ENCODE measurements at places on chromosomes 3 and 15. TPM values are rescaled to one million over a fixed set of nuclear protein-coding genes. Genes with fewer than 3 reads are reported as not detected.

GRCh38 chr3:33786565-33787327 is 11.7 kb upstream of the PDCD6IP start:
- no peaks in the 10 kb centered on the region for H3K36me3 ChIP-seq
- H3K27ac ChIP-seq, result no peak overlapping the region
- H3K27me3 ChIP-seq, result no peaks in the 10 kb centered on the region
- no peak overlapping the region for H3K4me3 ChIP-seq
- no peaks in the 10 kb centered on the region for H3K4me1 ChIP-seq

DNA sequence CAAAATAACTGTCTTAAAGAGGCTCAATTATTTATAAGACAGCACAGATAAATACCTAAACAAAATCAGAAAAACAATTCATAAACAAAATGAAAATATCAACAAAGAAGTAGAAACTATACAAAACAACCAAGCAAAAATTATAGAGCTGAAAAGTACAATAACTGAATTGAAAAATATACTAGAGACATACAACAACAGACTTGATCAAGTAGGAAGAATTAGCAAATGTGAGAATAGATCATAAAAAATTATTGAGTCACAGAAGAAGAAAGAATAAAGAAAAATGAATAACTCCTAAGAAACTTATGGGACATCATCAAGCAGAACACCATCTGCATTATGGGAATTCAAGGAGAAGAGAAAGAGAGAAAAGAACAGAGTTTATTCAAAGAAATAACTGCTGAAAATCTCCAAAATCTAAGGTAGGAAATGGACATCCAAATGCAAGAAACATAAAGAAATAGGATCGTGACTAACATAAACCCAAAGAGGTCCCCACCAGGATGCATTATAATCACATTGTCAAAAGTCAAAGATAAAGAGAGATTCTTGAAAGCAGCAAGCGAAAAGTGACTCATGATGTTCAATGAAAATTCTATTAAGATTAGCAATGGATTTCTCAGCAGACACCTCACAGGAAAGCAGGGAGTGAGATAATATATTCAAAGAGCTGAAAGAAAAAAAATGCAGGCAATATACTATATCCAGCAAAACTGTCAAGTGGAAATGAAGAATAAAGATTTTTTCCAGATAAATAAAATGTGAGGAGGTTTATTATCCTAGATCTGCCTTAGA is 85.9 kb downstream of the DCLK3 start:
- H3K4me3 ChIP-seq, result no peak overlapping the region
- DNase-seq, result no peak
- H3K36me3 ChIP-seq, result no peaks in the 10 kb centered on the region
- H3K27me3 ChIP-seq, result no peaks in the 10 kb centered on the region
- H3K27ac ChIP-seq, result no peak overlapping the region

- no peak overlapping the region for H3K27ac ChIP-seq
- H3K27me3 ChIP-seq, result no peaks in the 10 kb centered on the region
- DNase-seq, result no peak
Measured at GRCh38 chr15:50233192-50233736, 32.3 kb downstream of the HDC start.

- H3K4me1 ChIP-seq, result no peaks in the 10 kb centered on the region
- H3K27ac ChIP-seq, result no peak overlapping the region
- DNase-seq, result no peak
- no peaks in the 10 kb centered on the region for H3K36me3 ChIP-seq
Measured at GRCh38 chr15:89130201-89130600, 41.9 kb downstream of the ABHD2 start.

GRCh38 chr3:134136604-134137003 is 106.9 kb upstream of the SLCO2A1 start:
- H3K36me3 ChIP-seq, result no peaks in the 10 kb centered on the region
- no peaks in the 10 kb centered on the region for H3K27me3 ChIP-seq
- no peak overlapping the region for H3K4me3 ChIP-seq
- H3K27ac ChIP-seq, result no peak overlapping the region
- no peak for DNase-seq

DNA sequence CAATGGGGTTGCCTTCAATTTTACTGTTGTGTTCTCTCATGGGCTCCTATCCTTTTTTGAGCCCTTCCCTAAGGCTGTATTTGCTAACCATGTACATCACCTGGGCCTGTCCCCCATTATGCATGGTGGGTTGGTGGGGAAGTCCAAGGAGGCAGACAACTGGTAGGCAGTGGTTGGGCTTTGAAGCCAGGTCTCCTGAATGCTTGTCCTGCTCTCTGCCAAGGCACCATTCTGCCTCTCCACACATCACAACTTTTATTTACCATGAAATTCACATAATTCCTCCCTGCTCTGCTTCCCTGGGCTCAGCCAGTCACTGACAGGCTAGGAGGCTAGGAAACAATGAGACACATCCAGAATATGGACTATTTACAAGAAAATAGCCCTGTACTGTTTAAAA is 41.0 kb upstream of the COPB2 start:
- no peak for DNase-seq
- H3K4me1 ChIP-seq, result no peaks in the 10 kb centered on the region
- no peaks in the 10 kb centered on the region for H3K27me3 ChIP-seq
- H3K4me3 ChIP-seq, result no peak overlapping the region

Gene TUSC7
- total RNA-seq, result not detected

DNA sequence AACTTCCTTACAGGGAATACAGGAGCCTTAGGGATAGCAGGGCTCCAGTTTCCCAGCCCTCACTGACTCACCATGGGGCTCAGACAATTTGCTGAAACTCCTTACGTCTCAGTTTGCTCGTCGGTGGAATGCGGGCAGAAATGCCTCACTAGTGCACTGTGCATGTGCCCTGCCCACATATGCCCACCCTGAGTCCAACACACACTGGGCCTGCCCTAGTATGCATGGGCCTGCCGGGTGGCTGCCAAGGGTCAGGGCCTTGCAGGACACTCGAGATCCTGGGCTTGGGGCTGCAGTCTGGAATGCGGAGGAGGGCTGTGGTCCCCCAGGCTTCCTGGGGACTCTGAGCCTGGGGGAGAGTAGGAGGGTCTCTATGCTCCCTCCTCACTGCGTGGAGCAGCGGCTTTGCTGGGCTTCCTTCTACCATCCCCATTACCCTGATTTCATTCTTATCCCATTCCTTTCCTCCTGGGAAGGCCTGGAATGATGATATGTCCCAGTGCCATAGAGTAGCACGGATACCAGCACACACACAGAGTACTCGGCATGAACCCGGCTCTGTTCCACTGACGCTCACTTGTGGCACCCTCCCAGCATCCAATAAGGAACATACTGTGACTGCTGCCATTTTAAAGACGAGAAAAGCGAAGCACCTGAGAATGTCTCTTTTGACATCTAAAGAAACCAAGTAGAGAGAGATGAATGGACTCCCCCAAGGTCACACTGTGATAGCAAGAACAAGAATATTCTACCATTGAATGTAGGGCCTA is 124.2 kb downstream of the ASB7 start:
- H3K4me3 ChIP-seq, result no peak overlapping the region
- H3K27me3 ChIP-seq, result no peaks in the 10 kb centered on the region
- no peaks in the 10 kb centered on the region for H3K4me1 ChIP-seq
- no peak overlapping the region for H3K27ac ChIP-seq
- no peak for DNase-seq
- H3K36me3 ChIP-seq, result no peaks in the 10 kb centered on the region

- H3K27ac ChIP-seq, result no peak overlapping the region
- no peak overlapping the region for H3K4me3 ChIP-seq
- H3K27me3 ChIP-seq, result no peaks in the 10 kb centered on the region
- H3K36me3 ChIP-seq, result no peaks in the 10 kb centered on the region
- no peaks in the 10 kb centered on the region for H3K4me1 ChIP-seq
- DNase-seq, result no peak
Measured at GRCh38 chr3:16332904-16333426, 68.0 kb downstream of the OXNAD1 start.

Gene IMPG2
- 0.38 TPM for total RNA-seq

Gene LRRC34
- total RNA-seq, result not detected

DNA sequence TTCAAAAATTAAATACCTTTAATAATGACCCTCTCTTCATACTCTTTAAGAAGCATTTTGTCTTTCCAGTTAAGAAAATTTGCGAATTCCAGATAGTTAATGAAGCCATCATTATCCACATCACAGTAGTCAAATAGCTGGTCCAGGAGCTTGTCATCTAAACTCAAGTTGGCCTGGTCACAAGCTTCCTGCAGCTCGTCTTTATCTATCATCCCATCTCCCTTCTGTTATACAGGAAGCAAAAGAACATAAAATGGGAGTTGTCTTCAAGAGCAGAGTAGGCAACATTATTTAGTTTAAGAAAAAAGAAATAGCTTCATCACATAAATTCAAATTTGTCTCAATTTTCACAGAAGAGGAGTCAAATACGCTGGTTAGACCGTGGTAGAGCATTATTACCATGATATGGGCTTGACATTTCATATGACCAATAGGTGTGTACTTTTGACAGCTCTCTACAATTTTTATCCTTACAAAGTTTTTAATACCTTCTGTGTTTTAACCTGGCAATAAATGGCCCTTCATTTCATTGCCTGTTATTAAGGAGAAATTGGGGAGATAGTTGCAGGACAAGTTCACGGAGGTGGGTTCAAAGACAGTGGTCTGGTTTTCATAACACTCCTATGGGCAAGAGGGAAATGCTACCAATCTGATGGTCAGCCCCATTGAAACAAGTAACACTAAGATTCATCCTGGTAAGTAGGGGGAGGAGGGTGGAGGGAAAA is 45.4 kb downstream of the EFHB start:
- peak overlapping the region; percentile 28 for H3K4me3 ChIP-seq
- H3K27me3 ChIP-seq, result no peaks in the 10 kb centered on the region
- H3K27ac ChIP-seq, result no peak overlapping the region
- DNase-seq, result no peak
- H3K36me3 ChIP-seq, result no peaks in the 10 kb centered on the region
- no peaks in the 10 kb centered on the region for H3K4me1 ChIP-seq
